ENCODE measurements at places on chromosomes 1 and 21.

DNA sequence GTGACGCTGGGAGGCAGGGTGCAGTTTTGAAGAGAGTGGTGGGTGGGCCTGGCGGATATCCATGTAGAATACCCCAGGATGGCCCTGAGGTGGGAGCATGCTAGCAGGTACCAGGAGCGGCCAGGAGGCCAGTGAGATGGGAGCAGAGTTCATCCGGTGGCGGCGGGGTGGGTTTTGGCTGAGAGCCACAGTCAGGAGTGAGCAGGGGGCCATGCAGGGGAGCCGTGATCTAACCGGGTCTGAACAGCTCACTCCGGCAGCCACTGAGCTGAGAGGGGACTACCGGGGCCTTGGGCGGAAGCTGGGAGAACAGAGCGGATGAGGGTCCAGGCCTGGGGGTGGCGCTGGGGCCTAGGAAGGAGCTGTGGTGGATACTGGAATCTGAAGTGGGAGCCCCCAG is 47.6 kb upstream of the LRP8 start:
- DNase-seq, result no peak

- DNase-seq, result no peak
Observed at GRCh38 chr1:191255354-191256054, 777.8 kb upstream of the BRINP3 start.

DNA sequence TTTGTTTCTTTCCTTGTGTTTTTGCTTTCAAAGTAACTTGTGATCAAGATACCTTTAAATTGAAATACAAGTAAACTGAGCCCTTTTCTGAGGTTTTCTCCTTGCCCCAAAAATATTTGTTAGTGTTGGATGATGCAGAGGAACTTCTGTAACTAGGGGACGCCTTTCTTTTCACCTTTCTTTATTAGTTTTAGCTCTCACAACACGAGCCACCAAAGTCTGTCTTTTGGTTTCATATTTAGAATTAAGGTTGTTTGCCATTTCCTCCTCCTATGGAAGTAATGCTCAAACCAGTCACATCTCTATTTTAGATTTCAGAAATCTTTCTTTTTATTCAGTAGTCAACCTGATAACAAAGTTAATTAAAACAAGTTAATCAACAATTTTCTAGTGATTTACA is 120.8 kb downstream of the ZP4 start:
- no peak for DNase-seq

- DNase-seq, result no peak
Observed at GRCh38 chr1:232038706-232039677, 412.4 kb downstream of the DISC1 start.

GRCh38 chr1:206573319-206573718 is 38.9 kb downstream of the EIF2D start:
- DNase-seq, result no peak
